ENCODE measurements at places on chromosomes 2 and 18.

- no peaks in the 10 kb centered on the region for H3K27me3 ChIP-seq
- no peak for DNase-seq
- no peak overlapping the region for H3K27ac ChIP-seq
- no peaks in the 10 kb centered on the region for H3K4me1 ChIP-seq
- no peak overlapping the region for H3K4me3 ChIP-seq
Measured at GRCh38 chr2:146388757-146389156, 1456.1 kb upstream of the ACVR2A start.

DNA sequence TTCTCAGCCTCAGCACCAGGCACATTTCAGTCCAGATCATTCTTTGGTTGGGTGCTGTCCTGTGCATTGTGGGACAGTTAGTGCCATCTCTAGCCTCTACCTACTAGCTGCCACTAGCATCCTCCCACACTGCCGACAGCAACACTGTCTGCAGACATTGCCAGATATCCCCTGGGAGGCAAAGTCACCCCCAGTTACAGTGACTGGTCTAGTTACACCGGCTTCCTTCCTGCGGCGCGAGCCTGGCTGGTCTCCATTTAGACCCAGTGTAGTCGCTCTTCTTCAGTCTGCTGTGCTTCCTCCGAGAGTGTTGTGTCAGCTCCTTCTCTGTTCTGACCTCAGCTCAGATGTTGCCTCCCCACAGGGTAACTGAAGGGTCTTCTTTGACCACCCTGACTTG is 283.1 kb downstream of the PHLPP1 start:
- H3K27me3 ChIP-seq: no peaks in the 10 kb centered on the region
- no peaks in the 10 kb centered on the region for H3K4me1 ChIP-seq
- H3K4me3 ChIP-seq: no peak overlapping the region
- DNase-seq: no peak

DNA sequence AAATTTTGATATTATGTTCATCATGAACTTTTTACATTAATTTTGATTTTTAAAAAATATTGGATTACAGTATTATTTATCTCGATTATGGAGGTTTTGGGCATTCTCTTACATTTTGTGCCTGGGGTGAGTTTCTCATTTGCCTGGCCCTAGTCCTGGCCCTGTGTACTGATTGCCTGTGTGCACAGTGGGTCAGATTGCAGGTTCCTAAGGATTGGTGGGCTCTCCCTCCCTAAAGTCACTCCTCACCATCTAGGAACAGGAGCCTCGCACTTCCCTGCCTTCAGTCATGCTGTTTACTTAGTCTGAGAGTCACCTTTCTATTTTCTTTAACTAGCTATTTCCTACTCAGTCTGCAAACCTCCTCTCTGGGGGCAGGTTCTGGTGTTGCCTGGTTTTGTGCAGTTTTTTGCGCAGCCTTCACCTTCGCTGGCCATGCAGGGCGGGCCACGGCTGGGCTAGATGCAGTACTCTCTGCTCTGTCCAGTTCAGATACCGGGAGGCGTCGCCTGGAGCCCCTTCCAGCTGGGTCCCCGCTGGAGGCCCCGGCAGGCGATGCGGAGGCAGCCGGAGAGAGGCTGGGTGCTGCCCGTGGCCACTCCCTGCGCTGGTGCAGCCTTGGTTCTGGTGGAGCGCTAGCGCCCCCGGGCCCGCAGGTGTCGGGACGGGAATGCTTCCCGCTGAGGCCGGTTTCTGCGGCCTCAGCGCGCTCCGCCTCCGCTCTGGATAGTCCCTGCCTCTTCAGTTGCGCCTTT is 23.3 kb upstream of the MC5R start:
- no peaks in the 10 kb centered on the region for H3K36me3 ChIP-seq
- H3K4me3 ChIP-seq: no peak overlapping the region
- H3K27me3 ChIP-seq: no peaks in the 10 kb centered on the region
- no peak for DNase-seq

DNA sequence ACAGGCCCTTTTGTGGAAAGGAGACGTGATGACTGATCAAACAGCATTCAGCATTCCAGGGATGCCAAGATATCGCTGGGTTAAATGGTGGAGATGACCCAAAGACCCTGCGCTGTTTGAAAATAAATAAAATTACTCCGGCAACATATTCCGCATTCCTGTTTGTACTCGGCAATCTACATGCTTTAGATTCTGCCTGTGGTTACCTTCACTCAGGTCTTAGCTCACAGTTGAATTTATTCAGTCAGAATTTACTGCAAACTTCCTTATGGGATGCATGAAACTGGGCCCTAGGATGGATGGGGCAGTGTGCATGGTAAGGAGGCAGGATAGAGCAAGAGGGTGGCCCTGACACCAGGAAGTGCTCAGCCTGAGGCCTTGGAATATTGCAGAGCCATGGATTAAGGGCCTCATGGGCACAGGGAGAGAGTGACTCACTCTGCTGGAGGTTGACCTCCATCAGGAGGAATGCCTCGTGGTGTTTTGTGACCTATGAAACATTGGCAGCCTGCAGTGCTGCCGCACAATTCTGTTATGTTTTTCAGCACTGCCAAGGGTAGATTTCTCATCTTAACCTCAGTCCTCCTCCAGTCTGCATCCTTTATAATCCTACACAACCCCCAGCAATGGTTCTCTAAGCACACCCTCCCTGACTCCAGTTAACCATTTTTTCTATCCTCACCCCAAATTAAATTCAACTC is 321.4 kb downstream of the IRS1 start:
- no peak overlapping the region for H3K4me3 ChIP-seq
- no peak overlapping the region for H3K27ac ChIP-seq
- H3K27me3 ChIP-seq: no peaks in the 10 kb centered on the region
- DNase-seq: no peak
- H3K36me3 ChIP-seq: no peaks in the 10 kb centered on the region

DNA sequence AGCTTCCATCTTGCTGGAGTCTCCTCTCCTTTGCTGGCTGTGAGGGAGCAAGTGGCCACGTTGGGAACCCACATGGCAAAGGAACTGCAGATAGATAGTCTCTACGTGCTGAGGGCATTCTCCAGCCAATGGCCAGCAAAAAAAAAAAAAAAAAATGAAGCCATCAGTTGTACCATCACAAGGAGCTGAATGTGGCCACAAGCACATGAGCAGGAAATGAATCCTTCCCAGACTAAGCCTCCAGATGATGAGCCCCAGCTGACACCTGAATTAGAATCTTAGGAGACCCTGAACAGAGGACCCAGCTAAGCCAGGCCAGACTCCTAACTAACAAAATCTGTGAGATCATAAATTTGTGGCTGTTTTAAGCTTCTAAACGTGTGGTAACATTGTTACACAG is 57.9 kb downstream of the SPIRE1 start:
- H3K27ac ChIP-seq: no peak overlapping the region
- no peak overlapping the region for H3K4me3 ChIP-seq
- 0 out of 2 replicates have a peak, but pooled peaks cover 1% of the 10 kb centered on the region for H3K4me1 ChIP-seq
- no peak for DNase-seq
- no peaks in the 10 kb centered on the region for H3K36me3 ChIP-seq
- H3K27me3 ChIP-seq: no peaks in the 10 kb centered on the region

- H3K4me3 ChIP-seq: no peak overlapping the region
- no peak overlapping the region for H3K27ac ChIP-seq
- no peaks in the 10 kb centered on the region for H3K36me3 ChIP-seq
- no peaks in the 10 kb centered on the region for H3K4me1 ChIP-seq
- H3K27me3 ChIP-seq: no peaks in the 10 kb centered on the region
Measured at GRCh38 chr2:215504547-215504946, 68.7 kb upstream of the FN1 start.

DNA sequence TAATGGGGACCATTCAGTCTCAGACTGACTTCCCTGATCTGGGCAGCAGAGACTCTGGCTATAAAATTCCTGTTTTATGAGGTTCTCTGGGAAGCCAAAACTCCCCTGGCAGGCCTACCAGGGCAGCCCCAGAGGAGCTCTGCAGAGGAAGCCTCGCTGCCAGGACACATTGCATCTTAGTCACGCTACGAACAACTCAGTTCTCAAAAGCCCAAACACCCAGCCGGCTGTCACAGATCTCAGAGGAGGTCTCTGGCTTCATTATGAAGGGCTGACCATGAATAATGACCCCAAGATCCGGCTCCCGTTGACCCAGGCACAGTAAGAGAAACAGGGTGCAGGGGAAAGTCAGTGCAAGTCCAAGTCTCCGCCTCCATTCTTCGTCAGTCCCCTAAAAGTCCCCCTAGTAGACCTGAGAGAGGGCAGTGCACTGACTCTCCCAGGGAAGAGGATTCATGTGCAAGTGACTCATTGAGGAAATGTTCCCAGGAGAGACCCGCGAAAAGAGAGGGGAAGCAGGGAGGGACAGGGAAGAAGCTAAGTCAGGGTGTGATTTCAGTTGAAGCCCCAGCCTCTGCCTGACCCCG is 212.3 kb downstream of the CYP26B1 start:
- DNase-seq: no peak
- no peaks in the 10 kb centered on the region for H3K27me3 ChIP-seq
- H3K36me3 ChIP-seq: no peaks in the 10 kb centered on the region
- H3K4me3 ChIP-seq: no peak overlapping the region
- H3K27ac ChIP-seq: no peak overlapping the region
- H3K4me1 ChIP-seq: no peaks in the 10 kb centered on the region

GRCh38 chr2:120831086-120831485 is 95.4 kb downstream of the GLI2 start:
- no peak overlapping the region for H3K4me3 ChIP-seq
- H3K36me3 ChIP-seq: peaks cover 3% of the 10 kb centered on the region
- H3K27ac ChIP-seq: no peak overlapping the region
- H3K4me1 ChIP-seq: peaks cover 6% of the 10 kb centered on the region

DNA sequence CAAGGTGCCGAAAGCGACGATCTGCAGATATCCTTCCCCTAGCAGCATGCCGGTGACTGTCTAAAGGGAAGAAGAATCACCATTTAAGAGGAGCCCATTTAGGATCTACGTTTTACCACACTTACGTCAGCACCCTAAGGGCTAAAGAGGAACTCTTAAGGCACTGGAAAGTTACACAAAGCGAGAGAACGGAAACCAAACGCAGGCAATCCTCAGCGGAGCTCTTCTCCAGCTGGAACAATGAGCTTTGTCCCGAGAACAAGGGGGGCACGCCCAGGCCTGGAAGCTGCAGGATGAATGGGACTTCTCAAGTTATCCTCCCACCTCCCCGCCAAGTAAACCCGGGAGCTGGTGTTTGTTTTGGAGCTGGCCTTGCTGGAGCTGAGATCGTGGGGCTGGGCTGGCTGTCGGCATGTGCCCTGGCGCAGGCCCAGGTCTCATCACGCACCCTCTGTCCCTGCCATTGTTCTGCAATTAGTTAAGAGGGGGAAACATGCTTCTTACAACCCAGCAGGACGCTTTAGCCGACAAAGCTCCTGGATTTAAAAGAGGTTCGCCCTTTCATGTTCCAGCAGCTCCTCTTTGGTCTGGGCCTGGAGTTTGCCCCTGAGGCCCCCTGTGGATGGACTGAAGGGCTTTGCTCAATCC is 36.4 kb downstream of the PXDN start:
- H3K4me1 ChIP-seq: peaks cover 2% of the 10 kb centered on the region
- H3K27ac ChIP-seq: no peak overlapping the region
- H3K4me3 ChIP-seq: no peak overlapping the region
- H3K27me3 ChIP-seq: no peaks in the 10 kb centered on the region
- DNase-seq: peak; percentile 37
- H3K36me3 ChIP-seq: no peaks in the 10 kb centered on the region

GRCh38 chr18:8257851-8258434 is 351.3 kb upstream of the RAB12 start:
- H3K36me3 ChIP-seq: no peaks in the 10 kb centered on the region
- H3K4me1 ChIP-seq: peaks cover 8% of the 10 kb centered on the region
- DNase-seq: no peak
- H3K27me3 ChIP-seq: no peaks in the 10 kb centered on the region
- no peak overlapping the region for H3K4me3 ChIP-seq
- H3K27ac ChIP-seq: no peak overlapping the region

- no peaks in the 10 kb centered on the region for H3K27me3 ChIP-seq
- H3K27ac ChIP-seq: no peak overlapping the region
- H3K4me3 ChIP-seq: no peak overlapping the region
- DNase-seq: no peak
- peaks cover 11% of the 10 kb centered on the region for H3K4me1 ChIP-seq
Measured at GRCh38 chr2:64400105-64400728, 53.7 kb upstream of the LGALSL start.

GRCh38 chr18:32930695-32931301 is 158.0 kb upstream of the KLHL14 start:
- H3K36me3 ChIP-seq: no peaks in the 10 kb centered on the region
- H3K27ac ChIP-seq: no peak overlapping the region
- no peak for DNase-seq
- no peaks in the 10 kb centered on the region for H3K4me1 ChIP-seq
- H3K27me3 ChIP-seq: no peaks in the 10 kb centered on the region

DNA sequence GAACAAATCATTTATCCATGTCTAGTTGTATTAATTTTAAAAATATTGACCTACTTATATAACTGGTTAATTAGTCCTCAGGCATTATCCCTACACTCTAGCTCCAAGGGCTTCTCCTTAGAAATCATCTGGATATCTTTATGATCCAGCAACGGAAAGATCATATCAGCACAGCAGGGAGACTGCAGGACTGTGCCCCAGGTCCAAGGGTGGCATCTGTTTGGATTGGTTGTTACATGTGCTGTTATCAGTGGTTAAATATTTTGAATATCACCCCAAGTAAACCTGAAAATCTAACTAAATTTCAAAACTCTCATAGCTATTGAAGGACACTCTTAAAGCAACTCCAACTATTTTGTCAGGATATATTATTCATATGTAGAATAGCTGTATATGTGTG is 556.2 kb upstream of the ZEB2 start:
- H3K4me3 ChIP-seq: no peak overlapping the region
- no peak overlapping the region for H3K27ac ChIP-seq
- DNase-seq: no peak
- no peaks in the 10 kb centered on the region for H3K36me3 ChIP-seq
- no peaks in the 10 kb centered on the region for H3K27me3 ChIP-seq

DNA sequence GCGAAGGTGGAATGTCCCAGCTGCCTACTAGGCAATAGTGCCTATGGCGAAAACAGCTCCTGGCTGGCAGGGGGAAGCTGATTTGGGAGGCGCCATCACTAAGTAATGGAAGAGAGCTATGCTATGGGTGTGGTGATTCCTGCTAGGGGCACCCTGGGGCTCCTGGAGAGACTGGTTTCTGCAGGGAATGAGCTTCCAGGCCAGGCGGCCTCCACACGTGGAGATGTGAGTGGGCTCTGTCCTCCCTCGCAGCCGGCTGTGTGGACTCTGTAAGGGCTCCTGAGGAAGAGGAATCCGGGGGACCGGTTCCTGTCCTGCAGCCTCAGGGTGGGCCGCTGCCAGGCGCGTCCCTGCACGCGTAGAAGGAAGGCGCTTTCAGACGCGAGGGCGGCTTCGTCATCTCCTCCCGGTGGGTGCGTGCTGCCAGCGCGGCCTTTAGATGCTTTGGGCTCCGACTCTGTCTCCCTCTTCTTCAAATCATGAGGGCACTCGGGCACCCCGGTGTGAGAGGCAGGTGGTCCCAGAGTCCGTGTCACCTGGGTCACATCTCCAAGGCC is 55.5 kb upstream of the ANKRD62 start:
- peak overlapping the region; percentile 60 for H3K4me3 ChIP-seq
- H3K27me3 ChIP-seq: peaks cover 6% of the 10 kb centered on the region
- no peaks in the 10 kb centered on the region for H3K36me3 ChIP-seq
- no peaks in the 10 kb centered on the region for H3K4me1 ChIP-seq

DNA sequence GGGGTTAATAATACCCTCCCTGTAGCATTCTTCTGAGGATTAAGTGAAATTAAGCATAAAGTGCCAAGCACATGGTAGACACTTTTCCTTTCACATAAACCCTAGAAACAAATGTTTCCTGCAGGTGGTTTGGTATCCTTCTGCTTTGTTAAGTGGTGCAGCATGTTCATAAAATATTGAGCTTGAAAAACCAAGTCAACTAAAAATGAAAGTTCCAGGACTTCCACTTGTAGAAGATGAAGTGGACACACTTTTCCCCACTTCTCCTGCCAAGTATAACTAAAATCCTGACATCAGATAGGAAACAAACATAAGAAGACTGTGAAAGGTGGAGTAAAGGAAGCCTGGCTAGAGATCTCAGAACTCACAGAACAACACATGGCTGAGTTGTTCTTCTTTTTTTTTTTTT is 90.5 kb downstream of the COLEC12 start:
- no peaks in the 10 kb centered on the region for H3K36me3 ChIP-seq
- no peaks in the 10 kb centered on the region for H3K4me1 ChIP-seq
- H3K4me3 ChIP-seq: no peak overlapping the region
- no peak overlapping the region for H3K27ac ChIP-seq

Measured in iPS DF 6.9 (cell line).